Fibroblast of lung (primary cell): ENCODE measurements at places on chromosomes 13 and 19. TPM values are rescaled to one million over a fixed set of nuclear protein-coding genes. Genes with fewer than 3 reads are reported as not detected.

The LRRC25 gene
- total RNA-seq: 1.2 and 4.6 TPM in 2 replicates

The ZNF77 gene
- 3.9 and 5.0 TPM in 2 replicates for total RNA-seq

The HIPK4 gene
- 0.17 and 0.26 TPM in 2 replicates for total RNA-seq

The UGGT2 gene
- 39.3 and 47.2 TPM in 2 replicates for total RNA-seq

The NKPD1 gene
- 0.17 and 0.26 TPM in 2 replicates for total RNA-seq

The LRRC63 gene
- under 0.01 and 0.17 TPM in 2 replicates for total RNA-seq
